Activated CD4-positive, alpha-beta T cell treated with anti-CD3 and anti-CD28 coated beads for 36 hours (primary cell): ENCODE measurements at places on chromosomes 1 and 21.

DNA sequence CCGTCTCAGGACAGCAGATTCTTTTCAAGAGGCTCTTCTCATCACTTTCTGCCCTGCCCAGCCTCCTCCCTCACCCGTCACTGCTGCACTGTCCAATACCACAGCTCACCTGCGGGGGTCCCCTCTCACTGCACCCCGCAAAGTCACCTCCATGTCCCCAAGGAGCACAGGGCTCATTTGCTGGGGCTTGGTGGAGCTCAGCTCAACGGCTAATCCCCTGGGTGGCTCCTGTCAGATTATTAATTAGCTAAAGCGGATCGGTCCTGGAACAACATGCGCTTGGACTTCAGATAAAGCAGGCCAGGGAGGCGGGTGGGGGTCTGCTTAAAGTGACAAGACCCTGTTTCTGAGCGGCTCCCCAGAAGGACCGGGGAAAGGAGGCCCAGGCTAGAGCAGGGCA is 43.1 kb downstream of the CASZ1 start:
- peak; percentile 40 for DNase-seq

- DNase-seq: no peak
These were observed 5.0 kb upstream of the ADAMTS1 start for GRCh38 chr21:26850116-26850643.

DNA sequence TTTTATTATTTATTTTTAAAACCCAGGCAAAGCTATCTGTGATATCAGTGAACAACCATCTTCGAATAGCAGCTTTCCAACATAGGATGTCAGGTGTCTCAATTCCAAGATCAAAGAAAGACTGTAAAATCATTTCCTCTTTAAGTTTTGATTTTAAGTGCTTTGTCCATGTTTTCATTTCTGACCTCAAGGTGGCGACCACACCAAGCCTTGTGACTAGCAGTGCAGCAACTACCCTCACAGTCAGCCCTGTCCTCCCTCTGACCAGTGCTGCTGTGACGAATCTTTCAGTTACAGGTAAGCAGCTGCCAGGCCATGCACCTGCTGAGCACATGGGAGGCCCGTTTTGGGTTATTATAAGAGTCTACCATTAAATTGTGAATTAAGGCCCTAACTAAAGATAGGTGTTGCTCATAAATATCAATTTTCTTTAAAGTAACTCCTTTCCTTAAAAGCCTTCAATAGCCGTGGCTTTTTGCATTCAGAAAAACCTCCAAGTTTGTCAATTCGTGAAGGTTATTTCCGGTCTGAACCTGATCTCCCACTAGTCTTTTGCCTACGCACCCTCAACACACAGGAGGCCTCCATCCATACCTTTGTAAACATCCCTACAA is 117.0 kb downstream of the CD247 start:
- DNase-seq: peak; percentile 64

DNA sequence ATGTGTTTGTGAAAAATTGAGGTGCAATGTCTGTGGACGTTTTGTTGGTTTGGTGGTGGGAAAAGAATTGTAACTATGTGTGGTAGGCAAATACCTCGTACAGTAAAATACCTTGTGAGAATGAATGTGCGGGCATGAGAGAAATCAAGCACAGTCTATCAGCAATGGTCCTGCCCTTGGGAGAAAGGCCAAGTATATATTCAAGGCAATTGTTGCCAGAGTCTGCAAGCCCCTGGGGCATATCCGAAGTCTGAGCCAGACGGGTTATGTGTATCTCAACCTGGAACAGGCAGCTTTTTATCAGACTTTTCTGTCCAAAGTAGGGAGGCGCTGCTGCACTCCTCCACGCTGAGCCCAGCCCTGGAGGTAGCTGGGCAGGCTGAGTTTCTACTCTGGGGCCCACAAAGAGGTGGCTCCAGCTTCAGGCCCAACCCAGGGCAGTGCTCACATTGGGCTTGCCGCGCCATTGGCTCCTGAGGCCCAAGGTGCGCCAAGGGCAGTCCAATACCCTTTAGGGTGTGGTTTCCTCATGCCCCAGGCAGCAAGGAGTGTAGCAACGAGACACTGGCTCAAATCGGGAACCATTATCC is 9.4 kb upstream of the GNL2 start:
- no peak for DNase-seq

DNA sequence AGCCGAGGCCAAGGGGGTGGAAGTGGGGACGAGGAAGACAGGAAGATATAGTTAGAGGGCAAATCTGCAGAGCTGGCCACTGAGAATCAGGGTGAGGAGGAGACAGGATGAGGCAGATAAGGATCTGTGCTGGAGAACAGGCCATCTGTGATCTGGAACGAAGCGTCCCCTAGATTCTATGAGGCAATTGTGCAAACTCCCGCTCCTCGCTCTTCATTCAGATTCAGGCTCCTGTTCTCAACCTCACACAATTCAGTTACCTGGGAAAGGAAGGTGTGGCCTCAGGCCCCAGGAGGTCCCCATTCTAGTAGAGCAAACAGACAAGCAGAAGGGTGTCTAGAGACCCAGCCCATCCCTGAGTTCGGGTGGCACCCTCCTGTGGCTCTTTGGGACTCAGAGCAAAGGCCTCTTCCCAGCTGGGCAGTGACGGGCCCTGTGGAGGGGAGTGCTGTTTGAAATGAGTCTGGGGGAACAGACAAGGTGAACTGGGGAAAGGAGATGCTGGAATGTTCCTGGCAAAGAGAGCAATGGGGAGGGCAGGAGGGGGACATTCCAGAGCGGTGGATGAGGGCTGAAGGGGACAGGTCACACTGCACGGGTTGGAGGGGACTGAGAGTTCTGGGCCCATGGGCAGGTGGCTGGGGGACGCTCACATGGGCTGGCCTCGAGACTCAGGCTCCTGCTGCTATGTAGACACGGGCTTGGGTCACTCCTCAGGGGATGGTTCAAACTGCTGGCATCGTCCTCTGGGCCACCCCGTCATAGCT is 39.9 kb upstream of the AJAP1 start:
- DNase-seq: no peak

DNA sequence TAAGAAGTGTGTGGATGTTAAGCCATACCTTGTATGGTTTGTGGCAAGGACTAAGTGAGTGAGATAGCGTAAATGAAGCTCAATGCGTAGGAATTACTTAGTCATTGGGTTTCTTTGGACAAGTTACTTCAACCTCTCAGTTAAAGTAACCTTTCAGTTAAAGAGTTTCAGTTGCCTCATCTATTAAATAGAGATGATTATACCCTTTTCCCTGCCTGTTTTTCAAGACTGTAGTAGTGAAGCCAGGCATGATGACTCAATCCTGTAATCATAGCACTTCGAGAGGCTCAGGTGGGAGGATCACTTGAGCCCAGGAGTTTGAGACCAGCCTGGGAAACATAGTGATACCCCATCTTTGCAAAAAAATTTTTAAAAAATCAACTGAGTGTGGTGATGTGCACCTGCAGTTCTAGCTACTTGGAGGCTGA is 6.3 kb downstream of the ZMPSTE24 start:
- DNase-seq: peak; percentile 48

- DNase-seq: no peak
These were observed 17.7 kb downstream of the PLCH2 start for GRCh38 chr1:2493691-2494322.

- no peak for DNase-seq
These were observed 81.5 kb downstream of the SCMH1 start for GRCh38 chr1:41160498-41161110.

GRCh38 chr1:68322096-68322495 is 89.8 kb upstream of the WLS start:
- no peak for DNase-seq

DNA sequence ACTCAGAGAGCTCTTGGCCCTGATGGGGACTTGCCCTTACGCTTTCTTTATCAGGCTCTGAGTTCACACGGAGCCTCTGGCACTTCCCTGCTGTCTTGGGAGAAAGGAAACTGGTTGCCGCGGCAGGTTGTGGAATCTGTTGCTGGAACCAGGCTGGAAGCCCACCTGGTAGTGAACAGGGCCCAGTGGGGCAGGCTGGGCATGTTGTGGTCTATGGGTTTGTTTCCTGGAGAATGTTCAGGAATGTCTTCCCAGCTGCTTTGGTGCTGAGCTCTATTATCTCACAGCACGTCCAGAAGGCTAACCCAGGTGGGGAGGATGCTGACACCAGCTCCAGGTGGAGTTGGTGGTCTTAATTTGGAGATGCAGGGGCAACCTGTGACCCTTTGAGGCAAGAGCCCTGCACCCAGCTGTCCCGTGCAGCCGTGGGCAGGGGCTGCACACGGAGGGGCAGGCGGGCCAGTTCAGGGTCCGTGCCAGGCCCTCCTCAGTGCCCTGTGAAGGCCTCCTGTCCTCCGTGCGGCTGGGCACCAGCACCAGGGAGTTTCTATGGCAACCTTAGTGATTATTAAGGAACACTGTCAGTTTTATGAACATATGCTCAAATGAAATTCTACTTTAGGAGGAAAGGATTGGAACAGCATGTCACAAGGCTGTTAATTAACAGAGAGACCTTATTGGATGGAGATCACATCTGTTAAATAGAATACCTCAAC is 33.3 kb upstream of the TDRD10 start:
- DNase-seq: no peak

DNA sequence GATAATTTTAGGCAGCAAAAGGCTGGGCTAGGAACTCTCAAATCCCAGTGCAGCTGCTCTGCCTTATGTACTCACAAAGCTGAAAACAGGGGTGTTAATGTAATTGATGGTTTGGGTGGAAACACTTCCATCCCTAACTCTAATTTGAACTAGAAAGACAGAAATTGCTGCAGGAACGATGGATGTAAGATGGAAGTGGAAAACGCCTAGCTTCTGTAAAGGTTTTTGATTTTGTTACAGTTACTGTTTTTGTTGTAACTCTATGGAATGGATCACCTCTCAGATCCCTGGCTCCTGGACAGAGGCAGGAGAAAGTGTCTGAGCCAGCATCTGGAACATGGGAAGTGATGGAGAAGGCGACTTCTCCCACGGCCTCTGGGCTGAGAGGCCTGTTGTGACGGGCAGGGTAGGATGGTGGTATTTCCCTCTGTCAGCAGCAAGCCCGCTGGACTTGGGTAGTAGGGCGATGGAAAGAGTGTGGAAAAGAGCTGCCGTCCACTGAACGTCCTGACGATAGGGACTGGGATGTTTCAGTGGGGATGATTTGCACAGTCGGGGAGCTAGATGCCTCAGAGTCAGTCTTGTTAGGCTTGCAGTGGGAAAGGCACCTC is 1.6 kb downstream of the TRAF5 start:
- DNase-seq: no peak

DNA sequence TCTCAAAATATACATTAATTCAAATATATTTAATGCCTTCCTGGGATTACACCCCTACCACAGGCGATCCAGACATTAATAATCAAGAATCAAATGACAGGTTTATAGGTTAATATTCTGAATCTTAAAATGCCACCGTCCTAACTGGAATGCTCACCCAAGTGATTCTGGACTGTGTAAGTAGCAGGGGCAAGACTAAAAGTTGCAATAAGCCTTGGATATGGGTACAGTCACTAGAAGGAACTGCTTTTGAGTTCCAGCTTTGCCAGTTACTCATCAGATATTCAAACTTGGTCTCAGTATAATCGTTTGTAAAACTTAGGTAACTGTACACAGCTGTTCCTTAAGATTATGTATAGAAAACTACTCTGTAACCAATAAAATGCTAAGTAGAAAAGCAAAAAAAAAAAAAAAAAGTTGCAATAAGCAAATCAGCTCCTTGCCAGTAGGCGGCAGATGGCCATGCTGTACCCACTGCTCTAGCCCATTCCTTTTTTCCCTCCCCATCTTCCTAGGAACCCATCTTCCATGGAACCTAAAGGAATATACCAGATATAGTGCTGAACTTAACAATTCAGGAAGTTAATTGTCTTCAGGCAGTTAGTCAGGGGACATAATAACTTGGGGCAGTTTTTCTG is 10.5 kb downstream of the RO60 start:
- no peak for DNase-seq

DNA sequence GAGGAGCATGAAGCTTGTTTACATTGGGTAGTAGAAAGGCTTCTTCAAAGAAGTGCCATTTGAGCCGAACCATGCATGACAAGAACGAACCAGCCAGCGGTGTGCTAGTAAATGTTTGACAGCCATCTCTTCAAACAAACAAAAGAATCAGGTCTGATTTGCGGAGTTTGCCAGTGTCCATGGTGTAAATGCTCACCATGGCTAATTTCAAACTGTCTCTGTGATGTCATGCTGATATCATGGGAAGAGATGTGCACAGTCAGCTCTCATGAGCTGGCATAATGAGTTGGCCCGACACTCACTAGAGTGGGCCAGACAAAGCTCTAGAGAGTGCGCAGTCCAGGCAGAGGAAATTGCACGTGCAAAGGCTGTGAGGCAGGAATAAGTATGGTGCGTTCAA is 101.1 kb downstream of the KAZN start:
- DNase-seq: no peak

- DNase-seq: no peak
These were observed 45.4 kb downstream of the YARS1 start for GRCh38 chr1:32771561-32772280.

DNA sequence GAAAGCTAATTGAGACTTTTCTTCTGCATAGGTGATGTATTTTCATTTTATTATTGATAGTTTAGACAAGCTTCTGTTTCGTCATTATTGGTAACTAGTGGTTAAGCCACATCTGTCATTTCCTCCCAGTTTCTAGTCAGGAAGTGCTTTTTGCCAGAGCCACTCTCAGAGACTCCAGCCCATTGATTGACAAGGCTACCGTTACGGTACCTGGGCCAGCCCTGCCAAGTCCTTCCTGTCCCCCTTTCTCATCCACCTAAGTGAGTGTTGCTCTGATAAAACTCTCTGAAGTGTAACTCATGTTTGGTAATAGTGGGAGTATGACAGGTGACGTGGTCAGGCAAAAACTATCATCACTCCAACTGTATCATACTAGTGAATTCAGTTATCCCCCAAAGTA is 29.6 kb upstream of the AGL start:
- peak; percentile 61 for DNase-seq

GRCh38 chr1:51819810-51820209 is 58.7 kb downstream of the NRDC start:
- DNase-seq: no peak

GRCh38 chr1:184157394-184157742 is 105.8 kb downstream of the TSEN15 start:
- no peak for DNase-seq

GRCh38 chr1:13749543-13750341 is 49.8 kb downstream of the PRDM2 start:
- peak; percentile 75 for DNase-seq

DNA sequence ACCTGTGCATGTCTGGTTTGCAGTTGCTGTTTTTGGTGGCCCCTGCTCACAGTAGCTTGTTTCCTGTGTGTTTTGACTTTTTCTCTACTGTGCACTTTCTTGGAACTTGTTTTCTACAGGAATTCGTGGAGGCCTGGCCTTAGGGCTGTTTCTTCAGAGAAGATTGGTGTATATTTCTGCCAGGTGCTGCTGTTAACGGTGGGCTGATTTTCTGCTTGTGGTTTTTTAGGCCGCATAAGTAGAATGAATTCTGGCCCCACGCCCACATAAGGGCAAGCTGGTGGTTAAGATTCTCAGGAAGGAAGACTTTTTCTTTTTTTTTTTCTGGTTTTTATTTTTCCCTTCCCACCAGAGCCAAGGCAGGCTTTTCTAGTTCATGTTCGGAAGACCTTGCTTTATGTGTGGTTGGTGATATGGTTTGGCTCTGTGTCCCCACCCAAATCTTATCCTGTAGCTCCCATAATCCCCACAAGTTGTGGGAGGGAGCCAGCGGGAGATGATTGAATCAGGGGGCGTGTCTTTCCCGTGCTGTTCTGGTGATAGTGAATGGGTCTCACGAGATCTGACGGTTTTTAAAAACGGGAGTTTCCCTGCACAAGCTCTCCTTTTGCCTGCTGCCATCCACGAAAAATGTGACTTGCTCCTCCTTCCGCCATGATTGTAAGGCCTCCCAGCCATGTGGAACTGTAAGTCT is 71.5 kb upstream of the DISP3 start:
- peak; percentile 50 for DNase-seq
